Daoy (cell line): ENCODE measurements at places on chromosomes 16 and 17. TPM values are rescaled to one million over a fixed set of nuclear protein-coding genes. Genes with fewer than 3 reads are reported as not detected.

Gene CDK5R1
- total RNA-seq = 2.4 and 4.2 TPM in 2 replicates

Gene KCNJ2
- total RNA-seq = 0.63 TPM in 1 of 2 replicates, not detected in the other

Gene CCL5
- 9.0 and 14.4 TPM in 2 replicates for total RNA-seq

- DNase-seq = no peak
Measured at GRCh38 chr16:90012991-90013745, 6.1 kb downstream of the DBNDD1 start.

DNA sequence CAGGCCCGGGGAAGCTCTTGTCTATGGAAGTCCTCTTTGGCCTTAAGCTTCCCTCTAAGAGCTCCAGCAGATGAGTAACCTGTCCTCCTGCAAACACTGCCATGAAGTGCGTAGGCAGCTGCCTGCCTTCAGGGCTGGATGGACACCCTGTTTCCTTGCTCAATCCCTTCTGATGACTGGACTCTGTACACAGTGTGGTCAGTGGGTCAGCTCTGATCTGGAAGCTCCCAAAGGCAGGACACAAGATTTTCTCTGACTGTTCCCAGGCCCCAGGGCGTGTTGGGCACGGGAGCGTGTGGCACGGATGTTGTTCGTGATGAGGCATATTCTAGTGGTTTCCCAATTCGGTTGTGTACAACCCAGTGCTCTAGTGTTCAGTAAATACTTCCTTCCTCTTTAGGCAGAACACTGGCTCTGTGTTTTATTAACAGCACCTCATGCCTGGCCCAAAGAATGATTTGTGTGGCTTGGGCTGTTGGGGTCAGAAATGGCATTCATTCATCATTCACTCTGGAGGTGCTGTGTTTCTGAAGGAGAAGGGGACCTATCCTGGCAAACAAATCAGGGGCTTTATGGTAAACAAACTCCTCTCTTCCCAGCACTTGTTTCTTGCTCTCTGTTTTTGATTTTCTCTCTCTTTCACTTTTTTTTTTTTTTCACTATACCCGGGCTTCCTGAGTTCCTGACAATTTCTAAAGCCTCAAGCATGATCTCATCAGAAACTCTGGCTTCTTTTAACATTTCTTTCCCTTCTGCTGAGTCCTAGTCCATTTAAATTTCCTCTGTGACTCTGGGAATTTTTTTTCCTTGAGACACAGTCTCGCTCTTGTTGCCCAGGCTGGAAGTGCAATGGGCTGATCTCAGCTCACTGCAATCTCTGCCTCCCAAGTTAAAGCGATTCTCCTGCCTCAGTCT lies 12.0 kb upstream of the RNF157 start:
- peak; percentile 73 for DNase-seq

- DNase-seq = no peak
Measured at GRCh38 chr16:23712976-23713375, at the start of gene ERN2. TSS of gene ERN2 (minus strand) at chr16:23713222. CDS start at chr16:23713187, 35 bp downstream.

GRCh38 chr17:82228842-82229697 lies at the start of gene SLC16A3:
TSS of gene SLC16A3 (plus strand) at chr17:82229042. CDS start at chr17:82236009, 6,967 bp downstream.
- peak; percentile 80 for DNase-seq

- DNase-seq = no peak
Measured at GRCh38 chr17:10681866-10682446, 15.4 kb downstream of the SCO1 start.

- DNase-seq = no peak
Measured at GRCh38 chr17:3697103-3697476, 1.1 kb upstream of the P2RX5 start.

- peak; percentile 70 for DNase-seq
Measured at GRCh38 chr17:55452139-55452790, 30.6 kb upstream of the MMD start.

- DNase-seq = peak; percentile 88
Measured at GRCh38 chr17:75633486-75634375, 497 bp downstream of the SMIM5 start.

GRCh38 chr17:29645515-29646051 lies 22.9 kb upstream of the CORO6 start:
- no peak for DNase-seq

DNA sequence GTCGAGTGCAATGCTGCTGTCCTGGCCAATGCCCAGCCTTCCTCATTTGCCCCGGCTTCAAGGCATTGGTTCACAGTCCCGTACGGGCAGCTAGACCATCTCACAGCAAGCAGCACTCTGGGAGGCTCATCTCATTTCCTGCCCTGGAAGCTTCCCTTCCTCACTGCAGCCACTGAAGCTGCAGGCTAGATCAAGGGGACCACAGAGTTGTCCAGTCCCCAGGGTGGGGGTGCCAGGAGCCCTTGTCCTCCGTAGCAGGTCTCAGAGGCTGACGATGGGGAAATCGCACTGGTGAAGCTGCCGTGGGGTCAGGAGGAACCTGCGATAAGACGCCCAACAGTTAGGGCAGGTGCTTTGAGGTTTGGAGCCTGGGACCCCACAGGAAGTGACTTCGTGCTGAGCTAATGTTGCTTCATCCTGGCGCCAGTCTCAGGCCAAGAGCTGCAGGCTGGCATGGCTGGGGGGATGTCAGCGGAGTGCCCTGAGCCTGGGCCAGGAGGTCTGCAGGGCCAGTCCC lies at the start of gene SPNS3:
SPNS3 (plus strand) TSS at position 426 of the 517 bp plus-strand sequence; CDS start at position 454, 28 bp downstream.
- DNase-seq = peak; percentile 52

GRCh38 chr16:14405611-14406537 lies 224.2 kb downstream of the PARN start:
- DNase-seq = peak; percentile 25

- no peak for DNase-seq
Measured at GRCh38 chr16:28556914-28557320, 3.2 kb downstream of the SGF29 start.

DNA sequence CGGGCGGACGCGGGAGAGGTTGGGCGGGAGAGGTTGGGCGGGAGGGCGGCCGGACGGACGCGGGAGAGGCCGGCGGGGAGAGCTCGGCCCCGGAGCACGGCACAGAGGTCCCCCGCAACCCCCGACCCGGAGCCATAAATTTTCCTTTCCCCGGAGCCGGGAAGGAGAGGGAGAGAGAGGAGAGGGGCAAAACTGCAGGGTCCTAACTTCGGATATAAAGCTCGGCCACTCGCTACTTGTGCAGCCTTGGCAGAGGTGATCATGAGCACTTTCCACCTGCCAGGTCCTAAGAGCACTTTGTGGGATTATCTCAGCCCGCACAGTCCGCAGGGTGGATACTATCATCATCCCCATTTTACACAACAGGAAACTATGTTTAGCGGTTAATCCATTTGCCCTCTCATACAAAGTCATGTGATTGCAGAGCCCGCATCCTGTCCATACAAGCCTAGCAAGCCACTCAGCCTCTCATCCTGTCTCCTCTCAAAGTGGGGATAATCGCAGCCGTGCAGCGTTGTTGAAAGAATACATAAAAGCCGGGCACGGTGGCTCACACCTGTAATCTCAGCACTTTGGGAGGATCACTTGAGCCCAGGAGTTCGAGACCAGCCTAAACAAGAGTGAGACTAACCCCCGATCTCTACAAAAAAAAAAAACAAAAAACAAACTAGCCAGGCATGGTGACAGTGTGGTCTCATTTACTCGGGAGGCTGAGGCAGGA lies 780 bp upstream of the DCAKD start:
- peak; percentile 57 for DNase-seq

DNA sequence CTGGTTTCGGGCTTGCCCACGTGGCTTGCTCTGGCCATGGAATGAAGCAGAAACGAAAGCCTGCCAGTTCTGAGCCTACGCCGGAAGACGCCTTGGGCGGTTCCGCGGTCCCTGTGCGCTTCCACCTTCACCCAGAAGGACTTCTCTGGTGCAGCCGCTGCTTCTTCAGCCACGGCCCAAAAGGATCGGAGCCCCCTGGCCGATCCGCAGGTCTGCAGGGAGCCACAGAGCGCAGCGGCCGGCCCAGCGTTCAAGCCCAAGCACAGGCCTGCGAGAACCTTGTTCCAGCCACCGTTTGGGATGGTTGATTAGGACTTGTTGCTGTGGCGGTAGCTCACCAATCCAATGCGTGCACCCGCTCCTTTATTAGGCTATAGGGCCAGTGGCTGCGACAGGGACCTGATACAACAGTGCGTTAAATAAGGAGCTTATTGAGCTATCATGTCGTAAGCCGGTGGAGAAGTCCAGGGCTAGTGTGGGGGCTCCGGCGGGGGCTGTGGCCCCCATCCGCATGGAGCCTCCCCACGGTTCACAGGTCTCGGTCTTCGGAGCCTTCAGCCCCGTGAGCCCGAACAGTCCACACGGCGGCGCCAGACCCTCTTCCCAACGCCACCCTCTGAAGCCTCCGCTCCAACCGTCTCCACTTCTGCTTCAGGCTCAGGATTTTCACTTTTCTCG lies 10.2 kb upstream of the MPP2 start:
- no peak for DNase-seq

- no peak for DNase-seq
Measured at GRCh38 chr17:4162775-4163466, 19.9 kb downstream of the CYB5D2 start.
